SK-MEL-5 (cell line): ENCODE measurements at places on chromosomes 6 and 20. TPM values are rescaled to one million over a fixed set of nuclear protein-coding genes. Genes with fewer than 3 reads are reported as not detected.

The SLC22A7 gene
- not detected in 2 replicates for total RNA-seq

The PDE10A gene
- total RNA-seq = 161 TPM in 2 replicates

The SUPT3H gene
- total RNA-seq = 6.4 and 8.9 TPM in 2 replicates

The SH3BGRL2 gene
- 0.98 and 1.0 TPM in 2 replicates for total RNA-seq

The DAAM2 gene
- 11.7 and 13.7 TPM in 2 replicates for total RNA-seq

The FYN gene
- total RNA-seq = 60.6 and 72.8 TPM in 2 replicates

The ADGRF4 gene
- 0.05 and 0.11 TPM in 2 replicates for total RNA-seq

The PACRG gene
- total RNA-seq = not detected in 2 replicates

The DYNLT2 gene
- total RNA-seq = 0.61 and 1.4 TPM in 2 replicates

The BEND6 gene
- 0.59 and 0.63 TPM in 2 replicates for total RNA-seq

The ZBTB9 gene
- 7.2 and 7.7 TPM in 2 replicates for total RNA-seq

The TXLNB gene
- 0.83 and 1.2 TPM in 2 replicates for total RNA-seq

The PLCB1 gene
- total RNA-seq = 14.9 and 19.7 TPM in 2 replicates

The CENPW gene
- total RNA-seq = 11.0 and 15.6 TPM in 2 replicates

The OOEP gene
- not detected in 2 replicates for total RNA-seq

The KPNA5 gene
- 8.6 and 9.9 TPM in 2 replicates for total RNA-seq

The VNN1 gene
- not detected in 2 replicates for total RNA-seq

The TNNC2 gene
- total RNA-seq = 0.37 TPM in 1 of 2 replicates, not detected in the other
